ENCODE measurements at places on chromosomes 7 and 10.

GRCh38 chr7:108805808-108806397, 236.2 kb downstream of the DNAJB9 start:
- peak; percentile 5 for DNase-seq

GRCh38 chr7:138962561-138963270, 18.5 kb downstream of the KIAA1549 start:
- no peak for DNase-seq

DNA sequence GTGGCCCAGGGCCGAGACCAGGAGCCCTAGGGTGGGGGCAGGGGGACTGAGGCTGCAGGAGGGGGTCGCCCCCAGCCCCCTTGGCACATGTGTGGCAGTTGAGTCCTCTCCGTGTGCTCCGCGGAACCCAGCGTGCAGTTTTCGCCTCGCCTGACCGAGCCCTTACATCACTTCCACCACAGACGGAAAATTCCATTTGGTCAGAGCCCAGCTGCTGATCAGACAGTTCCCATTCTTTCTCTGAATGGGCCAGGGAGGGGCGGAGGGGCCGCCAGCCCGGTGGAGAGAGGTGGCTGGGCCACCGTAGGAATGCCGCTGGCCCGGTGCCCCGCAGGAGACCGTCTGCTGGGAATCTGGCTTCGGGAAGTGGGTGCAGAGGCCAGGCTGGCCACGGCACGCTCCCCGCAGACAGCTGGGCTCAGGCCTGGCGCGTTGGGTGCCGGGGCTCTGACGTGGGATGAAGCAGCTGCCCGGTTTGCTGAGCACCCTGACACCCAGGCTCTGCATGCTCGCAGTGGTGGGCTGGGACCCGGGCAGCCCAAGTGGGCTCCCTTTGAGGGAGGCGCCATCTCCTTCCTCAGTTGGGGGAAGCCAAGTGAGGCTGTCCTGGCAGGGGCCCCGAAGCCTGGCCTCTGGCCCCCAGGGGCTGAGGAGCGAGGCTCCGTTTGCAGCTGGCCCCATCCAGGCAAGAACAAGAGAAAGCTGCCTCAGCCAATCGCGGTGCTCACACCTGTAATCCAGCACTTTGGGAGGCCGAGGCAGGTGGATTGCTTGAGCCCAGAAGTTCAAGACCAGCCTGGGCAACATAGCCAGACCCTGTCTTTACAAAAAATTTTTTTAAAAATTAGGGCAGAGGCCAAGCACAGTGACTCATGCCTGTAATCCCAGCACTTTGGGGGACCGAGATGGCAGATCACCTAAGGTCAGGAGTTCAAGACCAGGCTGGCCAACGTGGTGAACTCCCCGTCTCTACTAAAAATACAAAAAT, 9.9 kb downstream of the TTYH3 start:
- DNase-seq, result peak; percentile 99

GRCh38 chr7:118183428-118183785, 557 bp upstream of the LSM8 start:
- peak; percentile 16 for DNase-seq

- peak; percentile 10 for DNase-seq
These were observed 207.7 kb downstream of the ZEB1 start for GRCh38 chr10:31526681-31527080.
